Temporal lobe (tissue), 4 donors: ENCODE measurements at places on chromosomes 1 and 21. TPM values are rescaled to one million over a fixed set of nuclear protein-coding genes. Genes with fewer than 3 reads are reported as not detected.

TNFAIP8L2 gene
- 0.98 TPM for total RNA-seq

GPR52 gene
- total RNA-seq: 1.7 TPM

IL12RB2 gene
- total RNA-seq: 5.7 TPM

KRTCAP2 gene
- total RNA-seq: 21.4 TPM

BLACAT1 gene
- total RNA-seq: 1.5 TPM
